NCI-H446 treated with DMSO at 0.1 percent for 48 hours (cell line): ENCODE measurements at places on chromosomes 2 and 18.

DNA sequence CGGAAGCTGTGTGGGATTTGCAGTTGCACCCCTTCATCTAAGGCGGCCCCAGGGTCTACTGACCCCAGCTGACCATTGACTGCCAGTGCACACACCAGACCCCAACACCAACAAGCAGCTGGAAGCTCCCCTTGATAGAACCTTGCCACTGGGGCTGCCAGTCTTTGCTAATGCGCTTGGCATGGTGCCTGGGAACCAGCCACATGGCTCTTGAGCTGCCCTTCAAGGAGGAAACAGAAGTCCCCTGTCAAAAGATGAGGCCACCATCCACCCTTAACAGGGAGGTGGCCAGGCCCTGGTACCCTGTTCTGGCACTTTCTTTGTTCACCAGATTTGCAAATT is 8.6 kb downstream of the ALPI start:
- no peak for DNase-seq

DNA sequence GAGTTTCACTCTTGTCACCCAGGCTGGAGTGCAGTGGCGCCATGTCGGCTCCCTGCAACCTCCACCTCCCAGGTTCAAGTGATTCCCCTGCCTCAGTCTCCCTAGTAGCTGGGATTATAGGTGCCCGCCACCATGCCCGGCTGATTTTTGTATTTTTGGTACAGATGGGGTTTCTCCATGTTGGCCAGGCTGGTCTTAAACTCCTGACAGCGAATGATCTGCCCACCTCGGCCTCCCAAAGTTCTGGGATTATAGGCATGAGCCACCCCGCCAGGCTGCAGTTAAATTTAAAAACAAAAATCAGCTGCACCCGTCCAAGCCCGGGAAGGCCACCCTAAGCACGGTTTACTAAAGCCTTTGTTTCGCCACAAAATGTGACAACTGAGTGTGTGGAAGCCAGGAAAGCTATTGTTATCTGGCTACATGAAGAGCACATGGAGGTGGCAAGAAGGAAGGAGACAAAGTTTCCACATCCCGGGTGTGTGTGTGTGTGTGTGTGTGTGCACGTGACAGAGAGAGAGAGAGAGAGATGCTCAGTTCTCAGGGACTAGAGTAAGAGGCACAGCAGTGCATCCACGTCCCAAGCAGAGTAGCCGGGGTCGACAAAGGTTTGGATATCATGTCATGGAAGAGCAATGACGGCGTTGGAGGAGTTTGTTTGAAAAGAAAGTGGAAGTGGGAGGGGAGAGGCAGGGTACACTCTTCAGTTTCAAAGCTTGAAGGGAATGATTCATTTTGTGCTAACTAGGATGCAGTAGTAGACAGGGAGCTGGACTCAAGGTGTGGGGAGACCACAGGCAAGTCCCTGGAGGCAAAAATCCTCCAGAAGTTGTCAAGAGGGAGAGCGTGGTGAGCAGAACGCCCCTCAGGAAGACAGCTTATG is 20.1 kb downstream of the INPP5D start:
- no peak for DNase-seq

DNA sequence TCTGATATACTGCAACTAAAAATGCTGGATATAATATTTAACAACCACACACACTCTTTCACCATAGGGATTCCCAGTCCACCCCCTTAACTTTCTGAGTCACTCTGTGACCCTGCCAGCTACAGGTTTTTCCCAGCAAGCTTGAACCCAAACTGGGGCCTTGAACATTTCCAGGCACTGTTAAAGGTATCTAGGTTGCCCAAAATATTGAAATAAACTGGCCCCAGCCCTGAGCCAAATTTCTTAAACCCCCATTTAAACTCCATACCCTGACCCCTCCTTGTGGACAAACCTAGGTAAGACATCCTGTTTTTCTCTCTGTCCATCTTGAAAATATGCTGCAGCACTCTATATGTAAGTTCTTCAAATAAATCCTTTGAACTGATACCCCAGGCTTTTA is 19.7 kb upstream of the DCTN1 start:
- no peak for DNase-seq

DNA sequence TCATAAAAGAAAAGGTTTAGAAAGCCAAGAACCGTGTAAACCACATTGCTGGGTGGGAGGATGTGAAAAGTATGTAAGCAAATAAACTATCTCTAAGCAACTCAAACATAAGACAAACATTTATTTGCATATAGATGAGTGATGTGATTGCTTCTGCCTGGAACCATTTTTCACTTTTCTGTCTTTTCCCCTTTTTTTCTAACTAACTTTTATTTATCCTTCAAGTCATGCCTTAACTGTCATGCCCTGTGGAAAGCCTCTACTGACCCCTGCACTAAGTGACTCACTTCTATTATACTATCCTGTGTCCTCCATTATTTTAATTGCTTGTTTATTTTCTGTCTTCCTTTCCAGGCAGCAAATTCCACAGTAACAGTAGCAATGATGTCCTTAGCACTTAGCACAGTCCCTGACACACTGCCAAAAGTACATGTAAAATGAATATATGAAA is 87.5 kb upstream of the CTAGE1 start:
- no peak for DNase-seq

GRCh38 chr2:167127135-167127534 is 238.9 kb downstream of the XIRP2 start:
- peak; percentile 2 for DNase-seq

DNA sequence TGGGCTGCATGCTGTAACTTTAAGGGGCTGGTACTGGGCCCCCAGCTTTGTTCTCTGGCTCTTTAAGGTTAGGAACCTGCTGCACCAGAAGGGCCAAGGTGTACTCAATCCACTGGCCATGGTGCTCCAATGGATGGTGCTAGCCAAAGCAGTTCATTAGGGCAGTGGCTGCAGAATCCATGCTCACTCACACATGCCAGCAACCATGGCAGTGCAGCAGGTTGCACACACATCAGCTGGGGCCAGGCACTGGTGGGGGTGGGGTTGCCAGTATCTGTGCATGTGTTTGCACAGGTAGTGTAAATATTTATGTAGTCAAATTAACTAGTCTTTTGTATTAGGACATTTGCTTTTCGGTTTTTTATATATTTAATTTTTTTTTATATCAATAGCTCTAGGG is 228.3 kb upstream of the EPC2 start:
- DNase-seq: no peak

DNA sequence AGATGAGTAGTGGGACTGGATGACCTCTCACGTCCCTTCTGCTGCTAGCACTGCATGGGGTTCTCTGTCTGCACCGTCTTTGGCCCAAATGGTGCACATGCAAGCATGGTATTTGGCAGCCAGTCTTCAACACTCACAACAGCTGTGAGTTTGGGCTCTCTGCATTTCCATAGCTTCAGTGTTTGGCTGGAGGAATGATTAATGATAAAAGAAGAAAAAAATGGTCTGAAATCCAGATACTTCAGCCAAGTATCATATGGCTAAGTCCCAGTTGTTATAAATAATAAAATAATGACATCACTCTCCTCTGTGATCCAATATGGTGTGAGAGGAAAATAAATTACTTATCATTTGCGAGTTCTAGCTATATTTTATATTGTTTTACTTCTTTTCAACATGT is 173.3 kb downstream of the DCDC2C start:
- DNase-seq: peak; percentile 46

GRCh38 chr2:56287508-56287907 is 103.7 kb downstream of the CCDC85A start:
- no peak for DNase-seq

DNA sequence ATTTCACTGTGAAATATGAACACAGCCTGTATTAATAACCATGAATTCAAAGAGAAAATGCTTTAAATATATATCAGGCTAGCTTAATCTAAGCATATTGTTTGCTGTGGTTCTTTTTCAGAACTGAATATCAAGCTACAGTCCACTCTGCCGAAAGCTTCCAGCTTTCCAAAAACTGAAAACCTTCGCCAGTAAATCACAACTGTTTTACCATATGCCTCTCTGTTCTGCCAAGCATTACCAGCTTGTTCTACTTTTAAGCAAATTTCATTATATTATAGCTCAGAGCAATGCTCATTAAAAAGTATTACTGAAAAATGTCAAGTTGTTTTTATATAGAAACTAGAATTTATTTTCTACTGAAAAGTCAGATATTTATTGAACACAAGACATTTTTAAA is 277.4 kb downstream of the NRXN1 start:
- DNase-seq: peak; percentile 82
